Stimulated activated CD8-positive, alpha-beta memory T cell treated with anti-CD3 and anti-CD28 coated beads, Interleukin-15, amount 100 ng/mL, for 1 hour (primary cell): ENCODE measurements at places on chromosomes 3 and 15.

- DNase-seq = no peak
Measured at GRCh38 chr15:69014454-69014853, at the start of gene NOX5. TSS of gene NOX5 (plus strand) at chr15:69014695. CDS start at chr15:69014736, 41 bp downstream.

DNA sequence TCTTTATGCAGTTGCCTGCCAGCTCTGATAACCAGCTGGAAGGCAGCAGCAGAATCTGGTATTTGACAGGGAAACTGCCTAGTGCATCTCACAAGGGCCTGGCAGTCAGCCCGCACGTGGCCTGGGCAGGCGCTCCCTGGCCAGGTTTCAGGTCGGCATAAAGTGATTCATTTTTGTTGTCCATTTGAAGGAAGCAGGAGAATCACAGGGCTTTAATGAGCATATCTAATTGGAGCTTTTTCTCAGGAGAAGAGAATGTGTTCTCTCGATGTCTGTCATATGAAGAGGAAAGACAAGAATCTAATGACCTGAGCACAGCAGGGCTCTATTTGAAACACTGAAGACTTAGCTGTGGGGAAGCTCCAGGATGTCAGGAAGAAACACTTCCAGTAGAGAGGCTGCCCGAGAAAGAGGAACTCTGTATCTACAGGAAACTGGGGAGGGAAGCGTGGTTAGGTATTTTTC, 98.8 kb upstream of the MB21D2 start:
- DNase-seq = no peak

- DNase-seq = no peak
Measured at GRCh38 chr3:108175352-108175751, 46.9 kb downstream of the IFT57 start.

DNA sequence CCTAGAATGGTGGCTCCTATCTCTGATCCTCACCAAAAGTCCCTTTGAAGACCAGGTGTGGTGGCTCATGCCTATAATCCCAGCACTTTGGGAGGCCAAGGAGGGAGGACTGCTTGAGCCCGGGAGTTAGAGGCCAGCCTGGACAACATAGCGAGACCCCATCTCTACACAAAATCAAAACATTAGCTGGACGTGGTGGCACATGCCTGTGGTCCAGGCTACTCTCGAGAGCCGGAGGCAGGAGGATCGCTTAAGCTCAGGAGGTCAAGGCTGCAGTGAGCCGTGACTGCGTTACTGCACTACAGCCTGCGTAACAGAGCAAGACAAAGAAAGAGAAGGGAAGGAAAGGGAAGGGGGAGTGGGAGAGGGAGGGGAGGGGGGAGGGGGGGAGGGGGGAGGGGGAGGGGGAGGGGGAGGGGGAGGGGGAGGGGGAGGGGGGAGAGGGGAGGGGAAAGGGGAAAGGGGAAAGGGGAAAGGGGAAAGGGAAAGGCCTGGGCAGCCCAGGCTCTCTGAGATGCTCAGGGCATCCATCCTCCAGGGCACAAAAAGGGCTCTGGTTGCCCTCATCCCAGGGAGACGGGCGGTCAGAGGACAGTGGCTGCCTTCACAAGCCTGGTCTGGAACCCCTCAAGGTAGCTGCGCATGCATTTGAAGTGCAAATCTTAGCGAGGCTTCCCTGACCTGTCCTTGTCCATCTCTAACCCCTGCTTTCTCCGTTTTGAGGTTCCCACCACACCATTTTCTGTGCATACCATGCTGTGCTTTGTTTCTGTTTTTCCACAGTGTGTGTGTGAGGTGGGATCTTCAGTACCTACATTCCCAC, 76.1 kb downstream of the LDHAL6B start:
- no peak for DNase-seq

GRCh38 chr3:165075695-165076094, 2.6 kb downstream of the SI start:
- DNase-seq = no peak

DNA sequence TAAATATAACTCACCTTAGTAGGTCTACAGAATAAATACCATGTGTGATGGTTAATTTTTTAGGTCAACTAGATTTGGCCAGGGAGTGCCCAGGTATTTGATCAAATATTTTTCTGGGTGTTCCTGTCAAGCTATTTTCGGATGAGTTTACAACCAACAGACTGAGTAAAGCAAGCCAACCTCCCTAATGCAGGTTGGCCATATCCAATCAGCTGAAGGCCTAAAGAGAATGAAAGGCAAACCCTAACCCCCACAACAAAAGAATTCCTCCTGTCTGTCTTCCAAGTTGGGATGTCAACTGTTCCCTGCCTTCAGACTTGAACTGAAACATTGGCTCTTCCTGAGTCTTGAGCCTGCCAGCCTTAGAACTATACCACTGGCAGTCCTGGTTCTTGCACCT, 28.6 kb downstream of the TASOR start:
- no peak for DNase-seq

DNA sequence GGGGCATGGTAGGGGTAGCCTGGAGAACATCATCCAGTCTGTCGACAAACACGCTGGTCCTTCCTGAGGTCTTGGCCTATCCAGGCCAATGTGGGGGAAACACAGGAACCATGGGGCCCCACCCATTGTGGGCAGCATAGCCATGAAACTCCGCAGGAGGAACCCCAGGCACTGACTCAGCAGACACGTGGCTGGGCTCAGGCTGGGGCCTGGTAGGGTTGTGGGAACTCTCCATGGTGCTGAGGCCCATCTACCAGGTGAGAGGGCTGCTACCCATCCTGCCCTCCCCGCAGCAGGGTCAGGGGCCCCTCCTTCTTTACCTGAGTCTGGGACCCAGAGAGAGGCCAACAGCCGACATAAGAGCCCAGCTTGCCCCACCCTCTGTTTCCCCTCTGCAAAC, 22.6 kb upstream of the CACNA2D2 start:
- peak; percentile 11 for DNase-seq

GRCh38 chr3:14875411-14876175, 56.8 kb downstream of the FGD5 start:
- no peak for DNase-seq

DNA sequence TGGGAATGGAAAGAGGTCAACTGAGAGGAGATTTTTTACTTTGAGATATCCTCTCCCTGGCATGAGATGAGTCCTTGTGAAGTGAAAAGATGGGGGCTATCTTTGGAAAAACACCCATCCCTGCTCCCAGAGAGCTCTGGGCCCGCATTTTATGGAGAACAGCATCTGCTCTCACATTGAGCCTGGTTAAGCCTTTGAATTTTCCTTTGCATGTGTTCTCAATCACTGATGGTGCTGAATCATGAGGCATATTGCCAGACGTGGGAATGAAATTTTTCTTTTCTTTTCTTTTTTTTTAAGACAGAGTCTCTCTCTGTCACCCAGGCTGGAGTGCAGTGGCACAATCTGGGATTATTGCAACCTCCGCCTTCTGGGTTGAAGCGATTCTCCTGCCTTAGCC, 24.4 kb downstream of the TMEM45A start:
- no peak for DNase-seq

- no peak for DNase-seq
Measured at GRCh38 chr3:108433928-108434327, 76.5 kb downstream of the MYH15 start.

DNA sequence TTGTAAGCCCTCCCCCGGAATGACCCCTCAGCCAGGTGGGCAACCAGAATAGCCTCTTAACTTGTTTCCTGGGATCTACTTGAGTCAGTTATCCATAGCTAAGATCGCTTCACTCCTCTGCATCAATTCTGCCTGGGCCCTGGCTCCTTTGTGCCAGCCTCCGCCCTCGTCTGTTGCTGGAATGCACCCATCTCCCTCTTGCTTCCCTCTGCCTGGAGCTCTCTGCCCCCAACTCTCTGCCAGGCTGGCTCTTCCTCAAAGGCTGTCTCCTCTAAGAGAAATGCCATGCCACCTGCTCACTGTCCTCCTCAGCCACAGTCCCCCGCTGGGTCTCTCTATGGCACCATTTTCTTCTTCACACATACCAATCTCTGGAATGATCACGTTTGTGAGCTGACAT, 240.8 kb downstream of the ADAMTS17 start:
- DNase-seq = no peak

DNA sequence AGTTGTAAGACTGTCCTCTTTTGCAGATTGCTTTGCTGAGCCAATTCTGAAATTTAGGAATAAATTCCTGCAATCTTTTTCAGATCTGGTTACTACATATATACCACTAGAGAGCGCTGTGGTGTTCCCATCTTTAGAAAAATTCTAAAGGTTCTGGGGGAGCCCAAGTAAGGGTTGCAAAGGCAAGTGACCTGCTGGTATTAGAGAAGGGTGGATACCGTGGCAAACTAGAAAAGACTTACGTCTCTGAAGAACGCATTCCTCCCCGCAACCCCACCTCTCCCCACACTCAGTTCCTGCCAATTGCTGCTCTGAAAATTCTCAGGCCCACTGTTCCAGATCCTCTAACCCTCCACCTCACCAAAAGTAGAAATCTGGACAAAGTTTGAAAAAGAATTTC, 48.5 kb downstream of the EFHB start:
- DNase-seq = no peak

GRCh38 chr15:36599620-36600433, 20.4 kb downstream of the CDIN1 start:
- DNase-seq = no peak

GRCh38 chr15:91113030-91113429, 13.0 kb downstream of the SV2B start:
- DNase-seq = no peak

- no peak for DNase-seq
Measured at GRCh38 chr3:70771426-70772147, 459.1 kb upstream of the MDFIC2 start.

GRCh38 chr3:32934150-32934742, 17.2 kb upstream of the CCR4 start:
- DNase-seq = no peak

DNA sequence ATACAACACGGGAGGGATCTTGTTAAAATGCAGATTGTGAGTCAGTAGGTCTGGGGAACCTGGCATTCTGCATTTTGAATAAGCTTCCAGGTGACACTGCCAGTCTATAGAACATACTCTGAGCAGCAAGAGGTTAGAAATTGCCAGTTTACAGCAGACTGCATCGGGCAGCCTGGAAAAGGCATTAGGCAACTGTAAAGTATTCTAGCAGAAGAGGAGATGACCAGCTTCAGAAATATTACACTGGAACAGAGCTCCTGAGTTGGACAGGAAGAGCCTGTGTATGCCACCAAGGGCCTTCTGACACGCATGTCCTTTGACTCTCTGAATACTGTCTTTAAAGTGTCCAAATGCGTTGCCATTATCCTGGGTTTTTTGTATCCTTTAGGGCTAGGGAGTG, 2.5 kb upstream of the ACAN start:
- no peak for DNase-seq

DNA sequence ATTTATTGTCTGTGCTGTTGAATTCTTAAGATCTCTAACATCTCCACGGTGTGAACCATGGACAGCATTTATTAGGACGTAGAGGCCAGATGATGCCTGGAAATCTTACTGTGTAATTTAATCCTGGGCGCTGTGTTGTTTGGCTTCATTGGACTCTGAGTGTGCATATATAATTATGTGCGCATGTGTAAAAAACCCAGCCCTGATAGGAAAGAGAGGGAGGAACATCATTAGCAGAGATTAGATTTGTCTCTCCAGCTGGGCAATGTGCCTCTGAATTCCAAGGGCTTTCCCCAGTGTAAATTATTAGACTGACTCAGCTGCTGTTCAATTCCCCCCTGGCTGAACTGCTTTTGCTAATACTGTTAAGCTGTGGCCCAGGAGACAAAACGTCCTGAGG, 39.6 kb downstream of the MAP3K13 start:
- no peak for DNase-seq

DNA sequence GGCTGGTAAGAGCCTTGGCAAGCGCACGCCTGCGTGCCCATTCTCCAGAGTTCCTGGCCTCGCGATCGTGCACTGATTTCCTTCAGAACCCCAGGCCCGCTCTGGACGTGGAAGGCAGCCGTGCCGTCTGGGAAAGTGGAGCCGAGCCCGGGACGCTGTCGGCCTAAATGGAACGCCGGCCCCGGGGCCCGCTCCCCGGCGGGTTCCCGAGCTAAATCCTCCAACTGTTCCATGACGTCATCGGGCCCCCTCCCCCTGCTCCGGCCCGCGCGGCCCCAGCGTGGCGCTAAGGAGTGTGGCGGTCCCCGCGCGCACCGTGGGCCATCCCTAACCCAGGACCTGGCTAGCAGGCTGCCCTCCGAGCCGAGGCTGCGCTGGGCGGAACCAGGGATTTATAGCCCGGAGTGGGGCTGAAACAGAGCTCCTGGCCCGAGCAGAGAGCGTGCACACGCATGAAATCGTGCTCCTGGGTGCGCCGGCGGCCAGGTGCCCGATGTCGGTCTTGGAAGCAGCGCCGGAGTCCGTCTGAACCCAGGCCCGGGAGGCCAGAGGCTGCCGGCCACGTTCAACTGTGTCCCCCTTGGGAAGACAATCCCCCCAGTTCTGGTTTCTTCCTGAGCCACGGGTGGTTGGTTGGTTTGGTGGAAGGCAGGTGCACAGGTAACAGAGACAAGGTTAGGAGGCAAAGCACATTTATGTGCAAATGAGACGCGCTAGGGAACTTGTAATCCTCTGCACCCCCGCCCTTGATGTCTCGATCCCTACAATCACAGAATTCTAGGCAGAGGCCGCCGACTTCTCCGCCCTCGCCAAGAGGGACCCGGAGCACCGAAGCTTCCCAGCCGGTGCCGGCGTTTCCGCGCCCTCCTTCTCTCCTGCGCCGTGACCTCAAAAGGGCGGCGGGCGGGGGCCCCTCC, 84.9 kb upstream of the ETV5 start:
- DNase-seq = no peak
